ENCODE measurements at places on chromosomes 11 and 22. TPM values are rescaled to one million over a fixed set of nuclear protein-coding genes. Genes with fewer than 3 reads are reported as not detected.

The C1QTNF5 gene
- total RNA-seq, result 0.63 TPM

DNA sequence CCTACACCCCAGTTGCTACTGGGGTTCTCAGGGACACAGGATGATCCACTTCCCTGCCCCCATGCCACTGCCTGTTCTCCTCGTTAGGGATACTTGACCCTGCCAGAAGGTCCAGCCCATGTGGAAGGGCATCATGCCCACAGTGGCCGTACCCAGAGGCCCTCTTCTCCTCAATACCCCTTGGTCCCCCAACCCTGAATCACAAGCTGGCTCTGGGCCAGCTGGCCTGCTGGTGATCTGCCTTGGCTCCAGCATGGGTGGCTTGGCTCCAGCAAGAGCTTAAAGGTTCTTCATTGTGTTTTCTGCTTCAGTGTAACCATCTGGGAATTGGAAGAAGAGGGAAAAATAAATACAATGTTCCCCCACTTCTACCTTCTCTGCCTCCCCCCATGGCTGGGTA, 11.1 kb upstream of the TPBGL start:
- no peak for DNase-seq
- no peak overlapping the region for H3K4me3 ChIP-seq
- H3K27ac ChIP-seq, result no peak overlapping the region
- no peaks in the 10 kb centered on the region for H3K4me1 ChIP-seq
- H3K27me3 ChIP-seq, result peaks cover 8% of the 10 kb centered on the region
- no peaks in the 10 kb centered on the region for H3K36me3 ChIP-seq

The NPTXR gene
- 2.5 TPM for total RNA-seq

The CASP5 gene
- total RNA-seq, result not detected

DNA sequence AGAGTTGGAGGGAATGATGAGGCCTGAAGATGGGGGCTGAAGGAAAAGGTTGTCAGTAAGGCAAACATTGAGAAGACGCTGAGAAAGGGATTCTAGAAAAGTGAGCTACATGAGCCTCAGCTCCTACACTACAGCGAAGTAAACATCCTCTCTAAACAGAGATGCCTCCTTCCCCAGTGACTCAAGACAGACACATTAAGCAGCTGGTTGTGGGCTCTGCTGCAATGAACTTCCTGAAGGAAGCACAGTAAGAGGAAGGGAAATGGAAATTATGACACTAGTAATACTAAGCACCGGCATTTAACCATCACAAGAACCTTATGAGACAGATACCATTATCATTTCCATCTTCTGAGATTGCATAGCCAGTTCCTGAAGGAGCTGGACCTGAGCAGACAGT, 190.5 kb downstream of the C11orf87 start:
- H3K36me3 ChIP-seq, result no peaks in the 10 kb centered on the region
- H3K4me1 ChIP-seq, result no peaks in the 10 kb centered on the region
- H3K27ac ChIP-seq, result no peak overlapping the region
- H3K4me3 ChIP-seq, result no peak overlapping the region
- no peak for DNase-seq
- H3K27me3 ChIP-seq, result no peaks in the 10 kb centered on the region

The GAB4 gene
- total RNA-seq, result 0.63 TPM

- no peak overlapping the region for H3K27ac ChIP-seq
- DNase-seq, result no peak
- H3K27me3 ChIP-seq, result peaks cover 38% of the 10 kb centered on the region
- H3K4me1 ChIP-seq, result peaks cover 5% of the 10 kb centered on the region
Measured at GRCh38 chr11:115606498-115607220, 102.4 kb upstream of the CADM1 start.

The TRPM5 gene
- total RNA-seq, result not detected

The MS4A6A gene
- total RNA-seq, result not detected

The OR2AG1 gene
- not detected for total RNA-seq

- H3K27me3 ChIP-seq, result no peaks in the 10 kb centered on the region
- H3K36me3 ChIP-seq, result no peaks in the 10 kb centered on the region
- H3K4me1 ChIP-seq, result no peaks in the 10 kb centered on the region
- DNase-seq, result no peak
- no peak overlapping the region for H3K4me3 ChIP-seq
- H3K27ac ChIP-seq, result no peak overlapping the region
Measured at GRCh38 chr11:120599816-120600420, 88.4 kb downstream of the GRIK4 start.

DNA sequence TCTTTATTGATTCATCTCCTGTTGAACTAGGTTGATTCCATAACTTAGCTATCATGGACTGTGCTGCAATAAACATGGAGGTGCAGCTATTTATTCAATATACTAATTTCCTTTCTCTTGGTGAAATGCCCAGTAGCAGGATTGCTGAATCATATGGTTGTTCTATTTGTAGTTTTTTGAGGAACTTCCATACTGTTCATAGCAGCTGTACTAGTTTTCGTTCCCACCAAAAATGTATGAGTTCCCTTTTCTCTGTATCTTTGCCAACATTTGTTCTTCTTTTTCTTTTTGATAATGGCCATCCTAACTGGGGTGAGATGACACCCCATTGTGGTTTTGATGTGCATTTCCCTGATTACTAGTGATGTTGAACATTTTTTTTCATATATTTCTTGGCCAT, 87.2 kb upstream of the NAV2 start:
- H3K27ac ChIP-seq, result no peak overlapping the region
- H3K4me3 ChIP-seq, result no peak overlapping the region
- H3K27me3 ChIP-seq, result no peaks in the 10 kb centered on the region
- H3K4me1 ChIP-seq, result no peaks in the 10 kb centered on the region
- no peaks in the 10 kb centered on the region for H3K36me3 ChIP-seq

- DNase-seq, result no peak
- H3K36me3 ChIP-seq, result no peaks in the 10 kb centered on the region
- no peaks in the 10 kb centered on the region for H3K27me3 ChIP-seq
- H3K4me3 ChIP-seq, result no peak overlapping the region
Measured at GRCh38 chr11:124297921-124298320, 15.8 kb downstream of the OR8D1 start.

- no peak overlapping the region for H3K4me3 ChIP-seq
- no peaks in the 10 kb centered on the region for H3K36me3 ChIP-seq
- no peak overlapping the region for H3K27ac ChIP-seq
- H3K27me3 ChIP-seq, result peaks cover 86% of the 10 kb centered on the region
- no peak for DNase-seq
- no peaks in the 10 kb centered on the region for H3K4me1 ChIP-seq
Measured at GRCh38 chr11:36588099-36588498, 6.2 kb upstream of the IFTAP start.

The POU2AF3 gene
- total RNA-seq, result 2.2 TPM

The TMPRSS6 gene
- 0.21 TPM for total RNA-seq

The IRAG1 gene
- total RNA-seq, result 6.5 TPM

The THY1 gene
- total RNA-seq, result 19.3 TPM

The XKR3 gene
- total RNA-seq, result not detected

- H3K36me3 ChIP-seq, result no peaks in the 10 kb centered on the region
- H3K27me3 ChIP-seq, result no peaks in the 10 kb centered on the region
- H3K4me3 ChIP-seq, result no peak overlapping the region
- no peak overlapping the region for H3K27ac ChIP-seq
- no peak for DNase-seq
- peaks cover 3% of the 10 kb centered on the region for H3K4me1 ChIP-seq
Measured at GRCh38 chr11:95443386-95443785, 212.4 kb upstream of the SESN3 start.

The UBQLN3 gene
- not detected for total RNA-seq

GRCh38 chr11:46308631-46309419, 31.4 kb downstream of the CREB3L1 start:
- H3K27ac ChIP-seq, result no peak overlapping the region
- H3K36me3 ChIP-seq, result peaks cover 4% of the 10 kb centered on the region
- no peaks in the 10 kb centered on the region for H3K27me3 ChIP-seq
- H3K4me1 ChIP-seq, result no peaks in the 10 kb centered on the region
- DNase-seq, result peak; percentile 94

DNA sequence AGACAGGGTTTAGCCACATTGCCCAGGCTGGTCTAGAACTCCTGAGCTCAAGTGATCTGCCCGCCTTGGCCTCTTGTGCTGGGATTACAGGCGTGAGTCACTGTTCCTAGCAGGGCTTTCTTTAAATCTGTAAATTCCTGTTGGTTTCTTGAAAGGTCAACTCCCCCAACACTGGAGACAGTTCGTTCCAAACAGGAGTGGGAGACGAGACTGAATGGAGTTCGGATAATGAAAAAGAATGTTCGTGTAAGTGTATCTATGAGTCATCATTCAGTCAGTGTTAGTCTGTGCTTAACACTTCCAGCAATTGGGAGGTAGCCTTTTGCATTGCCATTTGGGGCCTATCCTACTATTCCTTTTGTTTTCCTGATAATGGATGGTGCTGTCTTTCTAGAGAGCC, 10.0 kb upstream of the BACE1-AS start:
- no peaks in the 10 kb centered on the region for H3K27me3 ChIP-seq
- no peaks in the 10 kb centered on the region for H3K4me1 ChIP-seq
- no peak overlapping the region for H3K4me3 ChIP-seq
- DNase-seq, result peak; percentile 35
- H3K27ac ChIP-seq, result no peak overlapping the region

GRCh38 chr11:72609045-72609444, 65.2 kb downstream of the PDE2A start:
- DNase-seq, result no peak
- H3K27me3 ChIP-seq, result no peaks in the 10 kb centered on the region
- H3K27ac ChIP-seq, result no peak overlapping the region
- no peaks in the 10 kb centered on the region for H3K36me3 ChIP-seq

The AIFM3 gene
- total RNA-seq, result 2.7 TPM

DNA sequence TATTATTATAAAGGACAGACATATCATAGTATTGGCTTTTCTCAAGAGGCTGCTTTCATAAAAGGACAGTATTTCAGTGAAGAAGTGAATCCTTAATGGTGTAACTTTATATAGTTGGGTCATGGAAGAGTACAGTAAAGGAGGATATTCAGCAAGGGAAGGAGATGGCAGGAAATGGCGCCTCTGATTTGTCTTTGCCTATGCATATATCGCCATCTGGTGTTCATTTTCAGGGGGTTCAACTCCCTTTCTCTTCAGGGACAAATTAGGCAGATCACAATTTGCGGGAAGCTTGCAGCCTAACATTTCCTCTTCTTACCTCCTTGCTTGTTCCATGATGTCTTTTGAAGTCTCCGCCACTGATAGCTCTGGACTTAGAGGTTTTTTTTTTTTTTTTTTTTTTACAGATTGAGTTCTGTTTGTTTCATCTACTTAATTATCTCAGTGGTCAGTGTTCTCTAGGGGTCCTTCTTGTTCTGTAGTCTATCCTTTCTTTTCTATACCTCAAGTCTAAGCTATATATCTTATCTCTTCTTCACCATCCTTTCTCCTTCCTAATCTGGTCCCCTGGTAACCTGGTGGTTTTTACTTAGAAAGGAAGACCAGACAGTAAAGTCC, 21.8 kb upstream of the RRM1 start:
- peaks cover 5% of the 10 kb centered on the region for H3K4me1 ChIP-seq
- H3K36me3 ChIP-seq, result no peaks in the 10 kb centered on the region
- peak; percentile 77 for DNase-seq
- no peaks in the 10 kb centered on the region for H3K27me3 ChIP-seq

DNA sequence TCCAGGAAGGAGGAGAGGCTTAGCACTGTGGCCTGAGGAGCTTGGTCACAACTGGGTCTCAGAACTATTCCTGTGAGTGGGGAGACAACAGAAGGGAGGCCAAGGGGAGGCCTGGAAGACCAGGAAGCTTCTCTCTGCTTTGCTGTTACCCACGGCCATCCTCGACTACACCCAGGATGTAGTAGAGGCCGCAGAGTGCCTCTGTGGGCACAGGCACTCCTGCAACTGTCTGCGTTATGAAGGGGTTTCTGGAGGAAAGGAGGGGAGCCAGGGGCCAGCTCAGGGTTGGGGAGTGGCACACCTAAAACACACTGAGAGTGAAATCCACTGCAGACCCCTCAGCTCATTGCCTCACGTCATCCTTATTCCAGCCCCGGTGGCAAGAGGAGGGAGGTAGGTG, 3.8 kb upstream of the MFRP start:
- H3K27ac ChIP-seq, result no peak overlapping the region
- peaks cover 10% of the 10 kb centered on the region for H3K36me3 ChIP-seq
- H3K27me3 ChIP-seq, result peaks cover 15% of the 10 kb centered on the region
- DNase-seq, result peak; percentile 40

GRCh38 chr22:49992921-49993648, 19.5 kb downstream of the IL17REL start:
- H3K27ac ChIP-seq, result no peak overlapping the region
- peak; percentile 87 for DNase-seq
- no peaks in the 10 kb centered on the region for H3K36me3 ChIP-seq

DNA sequence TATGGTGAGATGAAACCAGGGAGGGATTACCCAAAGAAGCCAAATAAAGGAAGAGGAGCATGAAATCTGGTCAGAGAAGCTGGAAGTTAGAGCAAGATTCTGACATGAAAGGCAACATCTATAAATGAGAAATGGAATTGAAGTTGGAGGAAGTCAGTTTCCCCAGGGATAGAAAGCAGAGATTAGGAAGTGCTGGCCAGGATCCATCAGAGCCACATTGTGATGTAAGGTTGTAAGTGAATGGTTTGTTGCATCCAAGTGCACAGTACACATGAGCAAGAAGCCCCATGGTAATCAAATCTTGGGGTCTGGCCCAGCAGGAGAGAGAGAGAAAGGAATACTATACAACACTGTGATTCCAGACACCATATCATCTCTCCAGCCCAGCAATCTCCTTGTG, 6.6 kb upstream of the NLRP10 start:
- no peak for DNase-seq
- H3K27me3 ChIP-seq, result no peaks in the 10 kb centered on the region
- no peaks in the 10 kb centered on the region for H3K4me1 ChIP-seq
- H3K36me3 ChIP-seq, result no peaks in the 10 kb centered on the region
- H3K27ac ChIP-seq, result no peak overlapping the region
- H3K4me3 ChIP-seq, result no peak overlapping the region

GRCh38 chr22:38872172-38872830, at the start of gene CBX6:
TSS of gene CBX6 (minus strand) at chr22:38872216. CDS start at chr22:38872190, 26 bp downstream.
- peaks cover 22% of the 10 kb centered on the region for H3K36me3 ChIP-seq
- peak; percentile 98 for DNase-seq
- H3K27ac ChIP-seq, result peak within 1 kb of the TSS; percentile 92
- H3K27me3 ChIP-seq, result peaks cover 6% of the 10 kb centered on the region

DNA sequence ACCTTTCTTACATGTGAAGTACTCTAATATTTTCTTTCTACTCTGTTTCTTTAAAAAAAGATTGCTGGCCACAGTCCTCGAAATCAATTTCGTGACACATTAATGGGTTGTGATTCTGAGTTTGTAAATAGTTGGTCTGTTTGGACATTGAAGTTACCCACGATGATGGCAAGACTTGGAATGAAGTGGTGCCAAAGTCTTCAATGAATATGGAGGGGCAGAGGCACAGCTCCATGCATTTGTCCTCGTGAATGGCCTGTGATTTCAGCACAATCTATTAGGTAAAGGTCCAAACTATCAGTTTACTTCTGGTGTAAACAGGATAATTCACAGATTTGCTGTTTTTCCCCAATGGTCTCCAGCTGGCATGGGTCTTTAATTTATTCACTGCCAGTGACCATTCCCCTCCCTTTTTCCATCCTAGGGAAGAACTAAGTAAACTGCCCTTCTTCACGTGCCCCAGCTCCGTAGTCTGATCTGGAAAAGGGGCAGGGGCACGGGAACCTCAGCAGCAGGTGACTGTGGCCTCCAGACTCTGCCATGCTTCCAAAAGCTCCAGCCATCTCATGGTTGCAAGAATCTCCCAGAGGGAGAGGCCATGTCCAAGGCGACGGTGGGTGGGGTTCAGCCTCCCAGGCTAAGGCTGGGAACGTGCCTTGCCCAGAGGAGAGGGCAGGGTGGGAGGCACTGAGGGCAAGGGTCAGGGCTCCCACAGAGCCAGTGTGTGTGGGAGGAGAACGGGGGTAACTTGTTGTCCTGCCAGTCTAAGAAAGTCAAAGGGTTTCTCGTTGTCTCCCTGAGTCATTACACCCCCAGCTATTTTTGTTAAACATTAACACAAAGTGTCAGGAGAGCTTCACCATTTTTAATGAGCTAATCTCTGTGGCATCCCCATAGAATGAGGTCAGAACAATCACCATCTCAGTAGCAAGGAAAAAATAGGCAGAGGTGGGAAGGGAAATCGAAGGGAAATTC, 16.9 kb upstream of the PEX26 start:
- H3K4me3 ChIP-seq, result no peak overlapping the region
- H3K36me3 ChIP-seq, result no peaks in the 10 kb centered on the region
- no peak overlapping the region for H3K27ac ChIP-seq
- H3K4me1 ChIP-seq, result no peaks in the 10 kb centered on the region
- DNase-seq, result no peak

The MAP6 gene
- total RNA-seq, result 4.2 TPM
